Cerebellar cortex (tissue), 1 donor: ENCODE measurements at places on chromosomes 1 and 21.

GRCh38 chr1:235855811-235856429 lies 10.8 kb downstream of the LYST start:
- DNase-seq: no peak

- peak; percentile 69 for DNase-seq
These were observed 19.5 kb downstream of the XKR8 start for GRCh38 chr1:27979151-27979858.

DNA sequence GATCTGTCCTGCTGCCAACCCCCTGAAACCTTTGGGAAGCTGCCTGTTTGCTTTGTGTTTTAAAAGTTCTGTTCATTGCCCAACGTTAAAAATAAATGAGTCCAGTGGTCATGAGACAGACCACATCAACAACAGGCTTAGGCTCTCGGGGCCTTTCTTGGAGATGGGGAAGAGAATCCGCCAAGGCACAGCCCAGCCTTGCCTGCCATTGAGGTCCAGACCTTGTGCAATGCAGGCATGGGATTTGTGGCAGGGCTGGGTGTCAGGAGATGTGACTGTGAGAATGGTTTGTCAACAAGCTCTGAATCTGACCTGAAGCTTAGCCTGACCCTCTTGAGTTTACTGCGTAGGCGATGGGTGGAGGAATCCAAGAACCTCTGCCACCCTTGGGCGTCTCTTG lies 4.2 kb downstream of the SPSB1 start:
- no peak for DNase-seq

GRCh38 chr1:18602533-18603211 lies 28.0 kb upstream of the PAX7 start:
- no peak for DNase-seq

DNA sequence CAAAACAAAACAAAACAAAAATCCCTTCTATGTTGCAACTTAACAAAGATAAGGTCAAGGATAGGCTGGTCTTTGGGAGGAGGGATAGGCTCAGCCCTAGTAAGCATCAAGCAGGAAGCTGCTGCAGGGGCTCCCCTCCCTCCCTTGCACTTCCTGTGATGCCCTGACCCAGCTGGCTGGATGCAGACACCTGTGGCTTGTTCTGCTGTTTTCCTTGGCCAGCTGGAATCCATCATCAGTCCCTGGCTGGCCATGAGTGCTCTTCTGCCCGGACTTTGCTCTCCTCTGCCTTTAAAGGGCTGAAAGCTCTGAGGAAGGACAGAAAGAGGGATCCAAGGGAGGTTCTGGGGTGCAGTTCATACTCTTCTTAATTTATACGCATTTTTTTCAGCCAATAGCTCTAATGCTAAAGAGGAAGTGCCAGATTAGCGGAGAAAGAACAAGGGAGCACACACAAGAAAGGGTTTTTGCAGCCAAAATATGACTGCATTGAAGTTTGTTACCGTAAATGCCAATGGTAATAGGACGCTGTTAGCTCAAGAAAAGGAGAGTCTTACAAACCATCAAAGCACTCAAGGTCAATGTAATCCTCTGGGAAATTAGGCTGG lies 19.9 kb upstream of the UBE2U start:
- no peak for DNase-seq

GRCh38 chr1:44590475-44590874 lies 83.8 kb downstream of the TMEM53 start:
- no peak for DNase-seq

DNA sequence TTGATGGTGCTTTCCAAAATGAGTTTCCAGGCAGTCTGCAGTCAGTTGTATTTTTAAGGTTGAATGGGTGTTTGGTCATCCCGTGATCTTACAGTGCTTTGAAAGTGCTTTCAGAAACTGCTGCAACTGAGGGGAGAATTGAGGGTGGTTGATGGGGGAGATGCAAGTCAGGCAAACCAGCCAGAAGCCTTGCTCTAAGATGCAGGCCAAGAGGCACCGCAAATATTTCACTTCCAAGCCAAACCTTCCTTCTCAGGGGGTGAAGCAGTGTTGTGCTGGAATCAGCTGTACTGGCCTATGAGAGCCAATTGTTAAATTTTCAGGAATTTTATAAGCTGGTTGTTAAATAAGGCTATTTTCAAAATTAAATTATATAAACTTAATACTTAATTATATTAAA lies 151.6 kb downstream of the KCNJ6 start:
- no peak for DNase-seq

- DNase-seq: peak; percentile 52
These were observed 21.0 kb upstream of the CBR3 start for GRCh38 chr21:36113647-36114428.

DNA sequence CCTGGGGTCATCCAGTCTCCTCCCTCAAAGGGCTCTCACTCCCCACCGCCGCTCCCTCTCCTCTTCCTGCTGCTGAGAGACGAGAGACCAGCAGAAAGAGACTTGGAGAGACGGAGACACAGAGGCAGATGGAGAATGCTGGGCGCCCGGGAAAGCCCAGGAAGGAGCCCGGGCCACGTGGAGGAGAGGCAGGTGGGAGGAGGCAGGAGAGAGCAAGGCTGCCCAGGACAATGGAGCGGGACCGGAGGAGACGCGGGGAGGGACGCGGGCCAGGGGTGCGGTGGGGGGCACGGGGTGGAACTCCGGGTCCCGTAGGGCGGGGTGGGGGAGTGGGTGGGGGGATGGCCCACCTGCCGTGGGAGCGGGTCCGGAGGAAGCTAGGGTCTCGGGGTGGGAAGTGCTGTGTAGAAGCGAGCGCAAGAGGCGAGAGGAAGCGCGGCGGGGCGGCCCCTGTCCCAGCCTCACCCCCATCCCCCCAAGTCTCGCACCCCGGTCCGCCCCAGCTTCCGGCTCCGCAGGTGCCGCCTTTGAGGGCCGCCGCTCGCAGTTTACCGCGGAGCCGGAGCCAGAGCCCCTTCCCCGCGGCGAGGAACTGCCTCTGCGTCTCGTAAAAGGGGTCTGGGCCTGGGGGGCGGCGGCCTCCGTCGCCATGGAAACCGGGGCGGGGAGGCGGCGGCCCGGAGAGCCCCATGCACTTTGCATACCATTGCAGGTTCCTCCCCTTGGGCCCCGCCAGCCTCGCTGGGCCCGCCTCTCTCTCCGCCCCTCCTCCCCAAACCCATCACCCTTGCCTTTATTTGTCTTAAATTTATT lies 11.7 kb upstream of the EPHA2 start:
- peak; percentile 66 for DNase-seq

- peak; percentile 1 for DNase-seq
These were observed 75.0 kb upstream of the DPT start for GRCh38 chr1:168803806-168804510.

- no peak for DNase-seq
These were observed 6.1 kb downstream of the PARK7 start for GRCh38 chr1:7967651-7968050.

GRCh38 chr1:15758953-15759661 lies 512 bp downstream of the FBLIM1 start:
- no peak for DNase-seq

DNA sequence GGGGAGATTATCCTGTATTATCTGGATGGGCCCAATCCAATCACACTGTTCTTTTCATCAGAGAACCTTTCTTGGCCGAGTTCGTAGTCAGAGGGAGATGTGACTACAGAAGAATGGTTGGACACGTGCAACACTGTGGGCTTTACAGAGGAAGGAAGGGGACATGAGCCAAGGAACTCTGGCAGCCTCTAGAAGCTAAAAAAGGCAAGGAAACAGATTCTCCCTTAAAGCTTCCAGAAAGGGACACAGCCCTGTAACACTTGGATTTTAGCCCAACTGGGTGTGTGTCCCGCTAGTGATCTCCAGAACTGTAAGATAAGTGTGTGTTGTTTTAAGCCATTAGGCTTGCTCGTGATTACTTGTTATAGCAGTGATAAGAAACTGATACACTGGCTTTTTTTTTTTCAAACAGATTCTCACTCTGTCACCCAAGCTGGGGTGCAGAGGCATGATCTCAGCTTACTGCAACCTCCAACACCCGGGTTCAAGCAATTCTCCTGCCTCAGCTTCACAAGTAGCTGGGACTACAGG lies 53.9 kb upstream of the FBXO28 start:
- DNase-seq: no peak

GRCh38 chr1:153852170-153852569 lies 70.6 kb downstream of the GATAD2B start:
- no peak for DNase-seq

GRCh38 chr21:18164483-18164882 lies 80.2 kb upstream of the CHODL start:
- no peak for DNase-seq

- no peak for DNase-seq
These were observed 169.3 kb downstream of the GRIK3 start for GRCh38 chr1:36864823-36865601.

DNA sequence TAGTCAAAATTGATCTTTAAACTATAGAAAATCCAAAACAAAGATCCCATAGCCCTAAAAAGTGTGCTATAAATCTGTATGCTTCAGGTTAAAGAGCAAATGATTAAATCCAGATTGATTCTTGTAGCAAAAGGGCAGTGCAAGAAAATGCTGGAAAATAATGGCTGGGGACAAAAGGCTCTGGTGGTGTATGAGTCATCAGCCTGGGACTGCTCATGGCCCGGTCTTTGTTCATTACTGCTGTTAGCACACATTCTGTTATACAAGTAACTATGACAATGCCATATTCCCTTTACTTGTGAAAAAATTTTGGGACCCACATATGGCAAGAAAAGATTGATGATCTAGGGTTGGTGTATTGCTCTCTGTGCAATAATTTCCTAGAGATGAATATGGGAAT lies 89.1 kb downstream of the RWDD3 start:
- DNase-seq: no peak

- no peak for DNase-seq
These were observed 27.0 kb upstream of the USH2A start for GRCh38 chr1:216450227-216450626.

GRCh38 chr1:150765296-150765976 lies at the start of gene CTSS:
Gene CTSS, minus strand, starts transcription at chr1:150765778. Its CDS starts 1,015 bp downstream, at chr1:150764763.
- DNase-seq: peak; percentile 2

DNA sequence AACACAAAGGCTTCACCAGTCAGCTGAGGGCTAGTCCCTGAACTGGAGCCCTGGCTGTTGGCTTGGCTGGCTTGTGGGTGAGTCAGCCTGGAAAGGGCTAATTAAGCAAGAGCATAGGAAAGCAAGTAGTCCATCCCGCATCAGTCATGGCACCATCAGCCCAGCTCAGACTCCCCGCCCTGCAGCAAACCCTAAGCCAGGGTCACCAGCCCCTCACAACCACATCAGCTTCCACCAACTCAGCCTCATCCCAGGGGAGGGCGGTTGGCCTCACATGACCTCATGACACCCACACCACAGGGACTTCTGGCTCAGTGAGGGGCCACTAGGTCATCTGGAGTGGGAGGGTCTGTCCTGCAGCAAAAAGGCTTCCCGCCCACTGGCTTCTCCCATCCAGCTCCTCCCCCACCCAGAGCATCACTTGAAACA lies 7.0 kb upstream of the SPATC1L start:
- no peak for DNase-seq

DNA sequence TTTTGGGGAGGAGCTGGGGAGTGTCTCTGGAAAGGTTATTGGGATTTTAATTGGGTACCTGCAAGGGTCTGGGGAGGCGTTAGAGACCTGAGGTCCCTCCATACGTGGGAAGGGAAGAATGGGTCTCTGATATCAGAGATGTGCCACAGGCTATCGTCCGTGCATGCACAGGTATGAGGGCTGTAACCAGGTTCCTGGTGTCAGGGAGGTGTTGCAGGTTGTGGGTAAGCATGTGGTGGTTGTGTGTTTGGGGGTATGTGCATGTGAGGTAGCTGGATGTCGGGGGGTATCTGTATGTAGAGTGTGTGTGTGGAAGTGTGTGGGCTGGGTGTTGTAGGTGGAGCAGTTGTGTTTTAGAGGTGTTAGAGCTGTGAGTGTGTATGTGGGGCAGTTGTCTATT lies 8.3 kb downstream of the AHDC1 start:
- DNase-seq: no peak

DNA sequence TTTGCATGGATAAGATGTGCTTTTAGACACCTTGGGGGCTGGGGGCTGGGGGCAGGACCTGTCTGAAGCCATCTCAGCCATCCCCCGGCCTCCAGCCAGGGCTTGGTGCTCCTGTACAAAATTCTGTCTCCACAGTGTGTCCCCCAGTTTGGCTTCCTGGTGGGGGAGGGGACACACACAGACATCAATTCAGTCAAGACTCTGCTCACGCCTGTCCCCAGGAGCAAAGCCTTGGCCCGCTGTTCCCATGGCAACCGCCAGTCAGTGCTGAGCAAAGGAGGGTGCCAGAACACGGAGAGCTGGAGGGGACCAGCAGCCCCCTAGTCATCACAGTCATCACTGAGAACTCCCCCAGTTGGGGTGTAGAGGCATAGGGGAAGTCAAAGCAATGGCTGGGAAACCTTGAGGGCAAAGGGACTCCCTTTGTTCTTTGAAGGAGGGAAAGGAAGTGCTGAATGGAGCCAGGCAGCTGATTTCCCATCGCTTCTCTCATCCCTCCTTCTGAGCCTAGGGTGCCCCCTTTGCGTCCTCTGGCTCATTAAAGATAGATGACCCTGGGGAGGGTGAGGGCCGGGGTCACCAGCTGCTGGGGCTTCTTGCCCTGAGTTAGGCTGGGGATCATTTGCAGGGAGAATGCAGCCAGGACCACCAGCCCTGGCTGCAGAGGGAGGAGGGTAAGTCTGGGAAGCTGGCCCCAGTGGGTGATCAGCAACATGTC lies 134.9 kb upstream of the IPO9 start:
- DNase-seq: no peak

DNA sequence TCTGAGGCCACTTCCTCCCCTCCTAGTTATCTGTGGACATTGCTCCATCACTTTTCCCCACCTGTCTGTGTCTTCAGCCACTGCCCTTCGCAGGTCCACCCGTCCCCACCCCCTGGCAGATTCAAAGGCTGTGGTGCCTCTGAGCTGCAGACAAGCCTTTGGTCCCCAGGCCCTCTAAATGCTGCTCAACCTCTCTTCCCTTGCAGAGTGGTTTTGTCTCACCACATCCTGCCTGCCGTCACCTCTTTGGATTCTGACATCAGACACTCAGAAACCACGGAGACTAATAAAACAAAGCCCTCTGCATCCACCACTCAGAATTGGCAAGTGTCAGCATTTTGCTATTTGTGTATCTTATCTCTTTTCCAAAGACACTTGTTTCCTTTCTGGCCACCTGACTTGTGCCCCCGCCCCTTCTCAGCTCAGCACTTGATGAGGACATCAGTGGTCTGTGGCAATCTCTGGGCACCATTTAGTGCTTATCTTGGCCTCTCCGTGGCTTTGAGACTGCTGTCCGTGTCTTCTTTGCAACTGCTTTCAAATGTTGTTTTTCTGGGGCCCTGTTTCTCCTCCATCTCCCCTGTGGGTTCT lies 7.7 kb downstream of the CNIH3 start:
- DNase-seq: no peak

GRCh38 chr1:201565024-201565730 lies 26.2 kb downstream of the NAV1 start:
- peak; percentile 26 for DNase-seq

- DNase-seq: no peak
These were observed 25.6 kb downstream of the ZYG11B start for GRCh38 chr1:52751589-52752483.
